Psoas muscle (tissue), 8 donors: ENCODE measurements at places on chromosomes 5 and 9. TPM values are rescaled to one million over a fixed set of nuclear protein-coding genes. Genes with fewer than 3 reads are reported as not detected.

Gene PCDHA9
- total RNA-seq: not detected

Gene FGFR4
- total RNA-seq: 3.2 TPM

Gene DRD1
- 0.06 TPM for total RNA-seq

Gene AJM1
- total RNA-seq: 2.6 TPM
